Fibroblast of skin of left quadriceps (primary cell): ENCODE measurements at places on chromosomes 11 and 22.

GRCh38 chr11:125262194-125262829 is 97.8 kb downstream of the PKNOX2 start:
- no peak for DNase-seq

GRCh38 chr22:47193606-47194329 is 431.3 kb downstream of the TBC1D22A start:
- no peak for DNase-seq

- no peak for DNase-seq
Observed at GRCh38 chr22:22944268-22944985, 56.8 kb downstream of the IGLL5 start.

DNA sequence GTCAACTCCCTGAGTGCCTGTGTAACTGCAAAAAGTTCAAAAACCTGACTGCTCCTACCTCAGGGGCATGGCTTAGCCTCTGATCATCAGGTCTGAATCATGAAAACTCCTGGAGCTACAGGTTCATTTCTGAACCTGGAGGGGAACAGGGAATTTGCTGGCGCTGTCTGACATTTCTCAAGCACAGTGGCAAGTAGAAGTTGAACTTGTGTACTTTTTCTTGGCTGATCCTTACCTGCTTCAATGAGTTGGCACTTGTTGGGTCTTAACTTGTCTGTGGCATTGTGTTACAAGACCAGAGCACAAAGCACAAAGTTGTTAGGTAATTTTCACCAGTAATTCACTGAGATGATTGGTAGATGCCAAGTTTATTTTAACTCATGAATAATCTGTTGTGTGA is 3.3 kb downstream of the TMEM109 start:
- no peak for DNase-seq

GRCh38 chr11:79458709-79459108 is 17.9 kb upstream of the TENM4 start:
- no peak for DNase-seq

- no peak for DNase-seq
Observed at GRCh38 chr11:2155511-2155910, 5.5 kb downstream of the INS start.

DNA sequence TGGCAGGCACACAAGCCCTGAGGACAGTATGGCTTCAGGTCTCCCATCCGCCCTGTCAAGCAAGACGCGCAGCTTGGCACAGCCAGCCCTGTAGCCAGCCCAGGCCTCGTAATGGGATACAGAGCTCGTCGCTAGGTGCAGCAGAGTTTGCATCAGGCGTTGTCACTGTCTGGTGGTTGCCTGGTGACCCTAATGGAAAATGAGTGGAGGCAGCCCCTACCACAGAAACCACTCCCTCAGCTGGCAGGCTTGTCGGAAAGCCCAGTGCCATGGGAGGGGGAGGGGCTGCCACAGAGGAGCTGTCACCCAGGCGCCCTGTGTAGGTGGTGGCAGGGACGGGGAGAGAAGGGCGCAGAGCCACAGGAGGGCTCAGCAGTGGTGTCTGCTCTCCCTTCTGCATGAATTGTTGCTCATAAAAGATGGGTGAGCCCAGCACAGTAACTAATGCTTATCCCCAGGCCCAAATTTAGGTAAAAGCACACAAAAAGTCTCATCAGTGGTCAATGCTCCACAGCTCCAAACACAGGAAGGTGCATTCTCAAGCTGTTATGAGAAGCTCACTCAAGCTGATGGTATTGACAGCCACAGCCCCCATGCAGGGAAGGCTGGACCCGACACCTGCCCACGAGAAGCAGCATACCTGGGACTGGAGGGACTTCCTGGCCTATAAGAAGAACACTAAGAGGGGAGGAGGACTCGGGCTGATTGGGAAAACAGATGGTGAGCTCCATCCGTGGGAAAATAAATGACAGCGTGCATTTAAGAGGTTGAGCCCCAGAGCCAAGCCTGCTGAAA is 164.6 kb downstream of the ETS1 start:
- DNase-seq, result no peak

DNA sequence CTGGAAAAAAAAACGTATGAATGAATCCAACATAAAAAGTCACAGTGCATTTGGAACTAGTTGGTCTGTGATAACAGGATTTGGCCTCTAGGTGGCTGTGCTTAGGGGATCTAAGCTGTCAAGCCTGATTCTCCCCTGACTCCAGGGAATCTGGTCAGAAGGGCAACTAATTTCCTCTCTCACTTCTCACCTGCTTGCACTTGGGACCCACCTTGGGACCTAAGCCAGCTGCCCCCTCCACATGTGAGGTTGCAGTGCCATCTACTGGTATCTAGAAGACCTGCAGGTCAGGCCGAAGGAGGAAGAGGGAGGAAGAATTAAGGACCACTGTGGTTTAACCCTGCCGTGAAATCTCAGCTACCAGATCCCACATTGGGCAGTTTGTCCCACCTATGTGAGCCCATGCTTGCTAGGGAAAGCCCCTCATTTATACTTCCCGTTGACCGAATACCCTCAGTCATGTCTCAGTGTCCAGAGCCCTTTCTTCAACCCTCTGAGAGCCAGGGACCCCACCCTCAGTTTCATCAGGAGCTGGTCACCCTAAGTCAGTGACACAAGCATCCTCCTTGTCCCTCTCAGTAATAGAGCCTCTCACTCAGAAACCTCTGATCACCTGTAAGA is 33.2 kb upstream of the CAVIN3 start:
- peak; percentile 14 for DNase-seq

GRCh38 chr22:20582520-20583361 is 75.3 kb downstream of the MED15 start:
- no peak for DNase-seq

GRCh38 chr22:26570115-26570514 is 19.8 kb downstream of the TPST2 start:
- DNase-seq, result no peak

GRCh38 chr11:96061069-96061468 is 137.2 kb upstream of the MTMR2 start:
- no peak for DNase-seq

GRCh38 chr11:87144252-87144651 is 106.5 kb downstream of the TMEM135 start:
- no peak for DNase-seq

DNA sequence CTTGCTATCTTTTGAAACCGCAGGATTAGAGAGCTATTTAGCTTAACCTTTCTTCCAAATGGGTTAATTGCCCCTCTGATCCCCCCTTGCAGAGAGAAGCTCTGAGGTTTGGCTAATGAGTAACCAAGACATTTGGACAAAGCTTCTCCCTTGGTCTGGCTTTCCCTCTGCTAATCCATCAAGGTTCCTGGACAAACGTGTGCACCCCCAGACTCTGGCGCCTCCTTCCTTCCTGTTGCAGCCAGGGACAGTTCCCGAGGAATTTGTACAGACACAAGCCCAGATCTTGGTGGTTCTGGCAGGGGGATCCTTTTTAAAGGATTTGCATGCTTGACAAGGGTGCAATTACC is 1.6 kb downstream of the KIAA1671 start:
- DNase-seq, result no peak

GRCh38 chr11:35259529-35259928 is 120.6 kb downstream of the CD44 start:
- no peak for DNase-seq

- no peak for DNase-seq
Observed at GRCh38 chr22:25824828-25825423, 82.9 kb downstream of the MYO18B start.
